ENCODE measurements at places on chromosomes 13 and 19.

- no peak for DNase-seq
Measured at GRCh38 chr13:51738226-51738905, 65.6 kb downstream of the DHRS12 start.

- no peak for DNase-seq
Measured at GRCh38 chr19:49335784-49336481, 727 bp downstream of the CD37 start.

- no peak for DNase-seq
Measured at GRCh38 chr19:7942981-7943443, 454 bp downstream of the TIMM44 start.

- DNase-seq: no peak
Measured at GRCh38 chr13:26678330-26678729, 82.3 kb downstream of the GPR12 start.

- no peak for DNase-seq
Measured at GRCh38 chr13:99985241-99985874, 3.8 kb downstream of the ZIC2 start.

- no peak for DNase-seq
Measured at GRCh38 chr13:105814902-105815250, 720.6 kb downstream of the EFNB2 start.

DNA sequence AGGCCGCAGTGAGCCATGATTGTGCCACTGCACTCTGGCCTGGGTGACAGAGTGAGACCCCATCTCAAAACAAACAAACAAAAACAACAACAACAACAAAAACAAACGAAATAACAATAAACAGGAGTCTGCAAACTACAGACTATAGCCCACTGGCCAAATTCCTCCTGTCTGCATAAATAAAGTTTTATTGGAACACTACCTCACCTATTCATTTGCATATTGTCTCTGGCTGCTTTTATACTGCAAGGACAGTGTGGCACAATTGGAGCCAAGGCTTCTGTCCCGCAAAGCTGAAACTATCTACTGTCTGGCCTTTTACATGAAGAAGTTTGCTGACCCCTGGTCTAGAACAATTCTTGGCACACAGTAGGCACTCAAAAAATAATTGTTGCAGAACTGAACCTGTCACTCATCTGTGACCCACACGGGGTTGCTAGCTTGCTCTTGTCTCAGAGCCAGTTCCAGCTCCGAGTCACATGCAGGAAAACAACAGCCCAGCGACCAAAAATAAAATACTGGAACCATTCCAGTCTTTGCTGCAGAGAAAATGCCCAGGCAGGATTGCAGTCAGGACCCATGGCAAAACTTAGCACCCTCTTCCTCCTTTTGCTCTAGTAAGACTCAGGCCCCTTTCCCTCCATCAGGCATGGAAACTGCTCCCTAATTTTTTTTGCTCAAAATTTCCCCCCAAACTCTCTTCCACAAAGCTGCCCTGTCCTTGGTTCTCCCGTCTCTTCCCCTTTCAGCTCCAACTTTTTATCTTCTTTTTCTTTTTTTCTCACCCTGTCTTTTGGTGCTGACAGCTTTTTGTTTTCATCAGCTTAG is 4.8 kb upstream of the MYH14 start:
- DNase-seq: no peak

DNA sequence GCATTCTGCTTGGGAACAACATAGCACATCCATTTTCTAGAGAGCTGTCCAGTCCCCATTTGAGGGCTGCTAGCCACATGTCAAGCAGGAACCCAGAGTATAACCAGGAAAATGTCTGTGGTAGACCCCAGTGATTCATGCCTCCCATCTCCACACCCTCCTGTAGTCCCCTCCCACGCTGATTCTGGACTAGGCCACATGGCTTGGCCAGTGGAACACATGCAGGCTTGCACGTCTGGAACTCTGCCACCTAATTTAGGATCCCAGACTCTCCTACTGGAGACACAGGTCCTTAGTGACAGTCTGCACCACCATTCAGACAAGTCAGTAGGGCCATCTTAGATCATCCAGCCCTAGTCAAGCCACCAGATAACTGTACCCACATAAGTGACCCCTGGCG is 149.8 kb downstream of the ZIC5 start:
- DNase-seq: no peak

DNA sequence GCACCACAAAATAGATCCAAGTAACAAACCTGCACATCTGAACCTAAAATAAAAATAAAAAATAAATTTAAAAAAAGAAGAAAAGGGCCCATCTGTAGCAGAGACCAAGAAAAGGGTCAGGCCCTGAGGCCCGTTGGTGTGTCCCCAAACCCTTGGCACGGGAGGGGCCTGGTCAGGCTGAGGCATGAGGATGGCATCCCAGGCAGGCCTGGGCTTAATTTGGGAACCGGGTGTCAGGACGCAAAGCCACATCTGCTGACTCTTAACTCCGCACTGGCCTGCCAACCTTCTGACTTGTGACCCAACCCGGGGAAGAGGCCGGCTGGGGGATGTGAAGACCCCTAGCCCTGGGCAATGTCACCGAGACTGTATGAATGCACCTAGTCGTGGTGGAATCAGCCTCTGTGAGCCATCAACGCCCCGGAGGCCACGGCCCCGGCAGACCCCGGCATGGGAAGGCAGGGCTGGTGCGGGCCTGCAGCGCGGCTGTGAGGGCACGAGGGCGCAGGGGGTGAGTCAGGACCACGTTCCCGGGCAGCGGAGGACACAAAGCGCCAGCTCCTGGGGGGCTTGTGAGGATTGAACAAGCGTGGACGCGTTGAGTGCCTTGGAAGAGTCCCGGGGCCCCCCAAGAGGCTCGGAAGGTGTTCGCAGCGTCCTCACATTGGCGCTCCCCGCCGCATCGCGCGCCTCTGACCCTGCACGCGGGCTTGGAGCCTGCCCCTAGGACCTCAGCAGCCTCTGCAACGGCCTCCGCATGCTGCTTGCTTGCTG is 38.2 kb downstream of the ATP12A start:
- no peak for DNase-seq

DNA sequence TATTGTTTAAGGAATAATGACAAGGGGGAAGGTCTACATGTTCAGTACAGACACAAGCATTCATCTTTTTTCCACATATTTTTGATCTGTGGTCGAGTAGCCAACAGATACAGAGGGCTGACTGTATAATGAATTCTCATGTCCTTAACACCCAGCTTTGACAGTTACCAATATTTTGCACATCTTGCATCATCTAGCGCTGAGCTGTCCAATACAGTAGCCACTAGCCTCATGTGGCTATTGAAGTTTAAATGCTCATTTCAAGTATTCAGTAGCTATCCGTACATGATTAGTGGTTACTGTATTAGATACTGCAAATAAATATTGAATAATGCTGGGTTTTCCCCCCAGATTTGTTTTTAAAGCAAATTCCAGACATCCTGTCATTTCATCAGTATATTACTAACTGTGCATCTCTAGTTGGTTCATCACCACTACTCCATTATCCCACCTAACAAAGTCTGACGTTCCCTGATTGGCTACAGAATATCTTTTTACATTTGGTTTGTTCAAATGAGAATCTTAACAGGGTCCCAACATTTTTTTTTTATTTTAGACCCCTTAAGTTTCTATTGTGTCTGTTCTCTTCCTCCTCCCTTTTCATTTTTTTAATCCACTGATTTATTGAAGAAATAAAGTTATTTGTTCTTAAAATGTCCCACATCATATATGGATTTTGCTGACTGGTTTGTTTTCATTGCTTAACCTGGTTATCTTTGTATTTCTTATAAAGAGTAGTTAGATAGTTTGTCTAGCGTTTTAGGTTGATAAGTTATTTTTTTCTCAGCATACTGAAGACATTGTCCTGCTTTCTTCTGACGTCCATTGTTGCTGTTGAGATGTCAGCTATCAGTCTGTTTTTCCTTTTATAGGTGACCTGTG is 8.2 kb downstream of the ZNF177 start:
- DNase-seq: no peak

DNA sequence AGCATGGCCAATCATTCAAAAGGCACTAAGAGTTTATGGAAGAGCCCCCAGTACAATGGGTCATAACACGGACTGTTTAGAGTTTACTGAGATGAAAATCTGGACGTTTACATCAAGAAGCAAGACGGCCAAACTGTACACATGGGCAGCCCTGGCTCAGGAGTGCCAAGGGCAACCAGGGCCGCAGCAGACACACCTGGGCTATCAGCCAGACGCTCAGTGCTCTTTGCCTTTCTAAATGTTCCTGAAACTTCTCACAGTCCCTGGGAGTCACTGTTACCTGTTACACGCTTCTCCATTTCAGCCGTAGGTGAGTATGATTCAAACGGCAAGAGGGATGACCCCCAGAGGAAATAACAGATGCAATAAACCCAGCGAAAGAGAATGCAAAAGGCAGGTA is 64.5 kb downstream of the ABCC4 start:
- DNase-seq: no peak

- no peak for DNase-seq
Measured at GRCh38 chr13:106381091-106381490, 154.4 kb downstream of the EFNB2 start.

- DNase-seq: no peak
Measured at GRCh38 chr19:29176981-29177754, 35.8 kb downstream of the UQCRFS1 start.

DNA sequence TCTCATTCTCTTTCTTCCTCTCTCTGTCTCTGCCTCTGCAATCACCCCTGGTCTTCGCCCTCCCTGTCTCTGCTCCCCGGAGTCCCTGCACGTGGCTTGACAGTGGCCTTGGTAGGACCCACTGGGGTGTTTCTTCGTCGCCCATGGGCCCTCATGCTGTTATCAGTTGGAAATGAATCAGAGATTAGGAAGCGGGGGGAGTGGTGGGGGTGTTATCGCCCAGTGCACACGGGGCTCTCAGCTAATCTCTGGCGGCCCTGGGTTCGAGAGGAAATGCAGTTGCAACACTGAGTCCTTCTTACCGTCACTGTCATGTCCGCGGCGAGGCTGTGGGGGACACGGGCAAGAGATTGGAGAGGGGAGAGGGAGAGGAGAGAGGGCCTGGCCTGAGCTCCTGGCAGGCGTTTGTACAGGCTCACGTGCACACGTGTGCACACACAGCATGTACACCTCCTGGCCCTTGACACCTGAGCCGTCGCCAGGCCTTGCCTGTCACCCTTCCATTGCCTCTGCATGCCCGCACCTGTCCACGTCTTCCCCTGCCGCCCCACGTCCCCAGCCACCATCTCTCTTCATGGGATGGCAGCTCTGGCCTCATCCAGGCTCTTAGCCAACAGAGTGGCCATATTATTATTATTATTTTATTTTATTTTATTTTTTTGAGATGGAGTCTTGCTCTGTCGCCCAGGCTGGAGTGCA is 37.8 kb upstream of the SLC7A10 start:
- no peak for DNase-seq

DNA sequence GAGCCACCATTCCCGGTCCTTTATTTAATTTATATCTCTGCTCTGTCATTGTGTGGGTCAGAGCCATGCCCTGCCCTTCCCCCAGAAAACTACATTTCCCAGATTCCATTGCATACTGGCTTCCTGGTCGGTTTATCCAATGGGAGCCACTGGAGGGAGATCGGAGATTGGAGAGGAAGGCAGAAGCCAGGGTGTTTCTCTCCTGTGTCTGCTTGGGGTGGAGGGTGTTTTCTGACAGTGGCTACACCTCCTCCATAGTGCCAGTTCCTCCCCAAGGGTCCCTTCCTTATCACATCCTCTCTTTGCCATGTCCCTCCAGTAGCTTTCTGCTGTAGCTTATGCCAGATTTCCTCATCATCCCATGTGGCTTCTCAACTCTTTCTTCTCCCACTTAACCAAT is 19.0 kb downstream of the OLFM2 start:
- DNase-seq: no peak

DNA sequence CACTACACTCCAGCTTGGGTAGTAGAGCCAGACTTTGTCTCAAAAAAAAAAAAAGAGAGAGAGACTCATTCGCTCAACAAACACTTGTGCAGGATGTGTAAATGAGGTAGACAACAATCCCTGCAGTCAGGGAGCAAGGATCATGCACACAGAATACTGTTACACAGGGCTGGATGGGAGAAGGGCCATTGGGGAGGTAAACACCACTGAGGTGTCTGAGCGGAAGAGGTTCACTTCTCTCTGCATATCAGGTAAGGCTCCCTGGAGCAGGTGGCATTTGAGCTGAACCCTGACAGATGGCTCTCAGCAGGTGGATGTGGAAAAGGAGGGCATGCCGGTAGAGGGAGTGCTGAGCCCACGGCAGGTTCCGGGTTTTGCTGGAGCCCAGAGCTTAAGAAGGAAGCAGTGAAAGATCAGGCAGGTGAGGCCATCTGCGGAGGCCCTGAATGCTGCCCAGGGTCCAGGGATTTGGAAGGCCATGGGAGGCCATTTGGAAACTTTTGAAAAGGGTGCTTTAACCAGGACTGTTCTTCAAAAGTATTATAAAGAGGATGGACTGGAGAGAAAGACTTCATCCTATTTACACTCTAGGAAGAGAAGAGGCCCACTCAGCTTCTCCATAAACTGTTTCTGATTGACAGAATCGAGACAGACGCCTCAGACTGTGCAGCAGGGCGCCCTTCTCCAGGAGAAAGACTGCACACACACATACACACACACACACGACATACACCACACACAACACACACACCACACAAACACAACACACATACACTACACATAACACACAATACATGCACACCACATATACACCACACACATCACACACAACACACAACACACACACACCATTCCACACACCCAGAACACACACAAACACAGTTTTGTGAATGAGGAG is 199.4 kb downstream of the USP12 start:
- DNase-seq: peak; percentile 11

- DNase-seq: no peak
Measured at GRCh38 chr19:31975461-31975860, 369.9 kb upstream of the ZNF507 start.

DNA sequence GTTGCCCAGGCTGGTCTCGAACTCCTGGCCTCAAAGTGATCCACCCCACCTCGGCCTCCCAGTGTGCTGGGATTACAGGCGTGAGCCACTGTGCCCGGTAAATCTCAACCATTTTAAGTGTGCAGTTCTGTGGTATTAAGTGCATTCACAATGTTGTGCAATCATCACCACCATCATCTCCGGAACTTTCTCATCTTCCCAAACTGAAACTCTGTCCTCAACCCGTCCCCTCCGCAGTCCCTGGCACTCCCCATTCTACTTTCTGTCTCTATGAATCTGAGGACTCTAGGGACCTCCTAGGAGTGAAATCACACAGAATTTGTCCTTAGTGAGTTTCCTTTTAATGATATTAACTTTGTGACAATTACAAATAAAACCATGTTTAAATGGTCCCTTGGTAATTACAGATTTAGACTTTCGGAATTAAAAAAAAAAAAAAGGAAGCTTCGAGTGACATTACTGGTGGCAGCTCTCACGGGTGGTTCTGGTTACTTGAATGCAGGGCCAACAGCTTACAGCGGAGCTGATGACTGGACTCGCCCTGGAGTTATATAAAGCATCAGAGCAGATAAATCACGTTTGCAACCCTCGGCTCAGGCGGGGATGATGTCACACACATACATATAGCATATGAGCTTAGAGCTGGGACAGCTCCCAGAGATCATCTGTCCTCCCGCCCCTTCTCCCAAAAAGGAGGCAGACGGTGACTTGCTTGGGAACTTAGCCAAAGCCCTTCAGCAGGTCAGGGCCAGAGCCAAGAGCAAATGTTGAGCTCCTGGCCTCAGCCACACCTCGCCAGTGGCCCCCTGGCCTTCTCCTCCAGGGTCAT is 89.8 kb downstream of the ZNF557 start:
- no peak for DNase-seq

GRCh38 chr13:31310786-31311185 is 111.0 kb downstream of the B3GLCT start:
- DNase-seq: no peak

All from stimulated activated CD8-positive, alpha-beta memory T cell treated with anti-CD3 and anti-CD28 coated beads, Interleukin-2, amount 100 ng/mL, for 48 hours (primary cell).